ENCODE measurements at places on chromosomes 5 and 9.
A peak's percentile ranks its signal among the peaks of the same experiment; 100 is the strongest.

DNA sequence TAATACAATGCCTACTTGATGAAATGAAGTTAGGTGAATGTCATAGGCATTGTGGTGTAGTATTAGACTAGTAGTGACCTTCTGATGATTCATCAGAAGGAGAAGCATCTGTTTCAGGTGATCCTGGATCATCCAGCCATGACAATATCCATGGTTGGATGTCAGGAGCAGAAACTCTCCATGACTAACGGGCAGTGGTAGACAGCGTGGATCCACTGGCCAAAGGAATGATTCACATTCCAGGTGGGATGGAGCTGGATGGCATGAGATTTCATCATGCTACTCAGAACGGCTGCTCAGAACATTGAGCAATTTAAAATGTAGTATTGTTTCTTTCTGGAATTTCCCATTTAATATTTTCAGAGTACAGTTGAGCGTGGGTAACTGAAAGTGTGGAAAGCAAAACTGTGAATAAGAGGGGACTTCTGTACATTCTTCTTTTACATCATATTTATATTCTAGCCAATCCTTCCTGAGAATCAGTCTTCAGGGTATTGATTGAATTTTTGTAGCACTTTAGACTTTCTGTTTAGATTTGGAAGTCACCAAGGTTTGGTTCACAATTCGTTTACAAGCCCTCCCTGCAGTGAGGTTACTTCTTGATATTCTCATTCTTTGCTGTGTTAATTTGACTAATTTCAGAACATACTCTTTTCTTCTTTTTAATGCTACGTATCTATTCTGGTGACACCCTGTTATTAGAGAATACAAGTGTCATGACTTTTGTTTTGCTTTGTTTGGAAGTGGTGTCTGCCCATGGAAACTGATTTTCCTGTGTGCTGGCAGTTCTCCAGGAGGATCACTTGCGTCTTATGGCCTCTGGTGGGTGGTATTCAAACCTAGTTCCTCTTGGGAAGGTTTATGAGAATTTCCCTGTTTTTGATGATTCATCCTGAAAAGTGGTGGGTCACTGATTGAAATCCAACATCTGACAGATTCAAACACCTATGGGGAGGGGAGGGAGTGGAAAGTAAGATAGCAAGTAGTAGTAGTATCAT lies 12.2 kb upstream of the CLINT1 start:
- DNase-seq, result no peak

GRCh38 chr5:11026543-11026942 lies 265.5 kb upstream of the DAP start:
- no peak for DNase-seq

DNA sequence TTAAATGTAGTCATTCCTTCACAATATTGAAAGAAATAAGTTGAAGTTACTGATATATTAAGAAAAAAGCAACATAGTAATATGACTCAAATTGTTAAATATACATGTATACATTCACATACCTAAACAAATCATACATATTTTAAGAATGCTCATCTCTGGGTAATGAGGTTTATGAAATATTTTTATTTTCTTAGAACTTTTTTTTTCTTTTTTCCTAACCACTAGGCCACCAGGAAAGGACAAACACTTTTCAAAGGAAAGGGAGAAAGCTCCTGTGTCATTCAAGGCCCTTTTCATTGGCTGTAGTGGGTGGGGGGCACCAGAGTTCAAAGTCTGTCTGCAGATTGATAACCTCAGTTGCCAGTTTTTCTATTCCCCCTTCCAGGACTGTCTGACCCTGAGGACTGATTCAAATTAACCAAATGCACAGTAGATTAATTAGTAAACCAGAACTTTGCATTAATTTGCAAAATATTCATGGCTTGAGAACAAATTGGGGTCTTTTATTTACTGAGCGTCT lies 72.9 kb upstream of the NIPAL4 start:
- no peak for DNase-seq

DNA sequence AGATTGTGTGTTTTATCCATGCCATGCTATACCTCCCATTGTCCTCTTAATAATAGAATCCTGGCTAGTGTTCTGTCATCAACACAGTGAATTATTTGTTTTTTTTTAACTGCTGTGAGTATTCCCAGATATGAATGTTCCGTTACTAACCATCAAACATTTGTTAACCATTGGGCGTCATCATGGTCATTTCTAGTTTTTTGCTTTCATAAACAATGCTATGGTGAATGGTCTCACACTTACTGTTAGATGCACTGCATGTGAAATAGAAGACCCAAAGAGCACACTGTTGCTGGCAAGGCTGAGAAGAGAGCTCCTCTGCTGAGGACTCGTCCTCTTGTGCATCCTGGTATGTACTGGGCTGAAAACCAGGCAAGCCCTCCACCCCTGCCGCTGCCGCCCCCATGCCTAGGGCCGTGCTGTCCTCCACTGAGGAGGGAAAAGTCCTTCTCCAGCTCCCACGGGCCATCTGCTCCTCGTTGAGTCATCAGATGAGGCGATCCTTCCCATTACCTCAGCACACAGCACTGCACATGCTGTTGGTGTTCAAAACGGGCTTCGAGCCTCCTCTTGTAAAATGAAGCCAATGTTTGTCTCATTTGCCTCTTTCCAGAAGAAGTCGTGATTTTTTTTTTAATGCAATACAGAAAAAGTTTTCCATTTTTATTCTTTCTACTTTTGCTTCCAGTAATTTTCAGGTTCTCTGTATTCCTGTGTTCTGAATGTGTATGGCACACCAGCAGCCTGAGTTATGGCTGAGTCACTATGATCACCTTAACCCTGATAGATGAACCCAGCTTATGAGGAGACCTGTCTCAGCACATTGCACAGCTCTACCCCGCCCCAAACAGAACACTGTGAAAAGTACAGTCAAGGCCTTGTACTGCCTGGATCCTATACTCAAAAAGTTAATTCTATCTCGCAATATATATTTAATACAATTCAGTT lies 219.0 kb downstream of the AOPEP start:
- DNase-seq, result peak; percentile 91

GRCh38 chr5:173217626-173218397 lies 17.2 kb downstream of the NKX2-5 start:
- no peak for DNase-seq

GRCh38 chr5:178627259-178627598 lies 379 bp upstream of the CLK4 start:
- DNase-seq, result no peak

DNA sequence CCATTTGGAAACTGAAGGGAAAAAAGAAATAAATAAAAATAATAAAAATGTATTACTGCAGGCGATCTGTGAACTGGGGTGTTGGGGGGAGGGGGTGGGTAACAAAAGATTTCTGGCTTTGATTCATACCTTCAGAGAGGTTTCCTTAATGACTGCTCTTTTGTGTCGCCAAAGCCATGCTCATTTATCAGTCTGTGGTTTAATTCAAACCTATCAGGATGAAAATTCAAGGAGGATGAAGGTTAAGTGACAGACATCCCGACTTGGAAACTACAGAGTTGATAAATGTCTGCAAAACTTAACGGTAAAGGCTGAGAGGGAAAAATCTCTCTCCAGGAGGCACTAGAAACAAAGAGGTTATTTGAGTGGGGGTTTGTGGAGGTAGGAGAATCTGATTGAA lies 278.2 kb downstream of the PSAT1 start:
- DNase-seq, result no peak

DNA sequence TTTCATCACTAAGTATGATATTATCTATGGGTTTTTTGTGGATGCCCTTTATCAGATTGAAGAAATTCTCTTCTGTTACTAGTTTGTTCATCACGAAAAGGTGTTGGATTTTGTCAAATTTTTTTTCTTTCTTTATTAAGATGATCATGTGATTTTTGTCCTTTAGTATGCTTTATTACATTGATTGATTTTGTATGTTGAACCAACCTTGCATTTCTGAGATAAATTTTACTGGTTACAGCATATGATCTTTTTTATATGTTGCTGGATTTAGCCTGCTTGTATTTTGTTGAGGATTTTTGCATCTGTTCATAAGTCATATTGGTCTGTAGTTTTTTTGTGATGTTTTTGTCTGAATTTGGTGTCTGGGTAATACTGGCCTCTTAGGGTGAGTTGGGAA lies 42.8 kb downstream of the RAD23B start:
- DNase-seq, result no peak

DNA sequence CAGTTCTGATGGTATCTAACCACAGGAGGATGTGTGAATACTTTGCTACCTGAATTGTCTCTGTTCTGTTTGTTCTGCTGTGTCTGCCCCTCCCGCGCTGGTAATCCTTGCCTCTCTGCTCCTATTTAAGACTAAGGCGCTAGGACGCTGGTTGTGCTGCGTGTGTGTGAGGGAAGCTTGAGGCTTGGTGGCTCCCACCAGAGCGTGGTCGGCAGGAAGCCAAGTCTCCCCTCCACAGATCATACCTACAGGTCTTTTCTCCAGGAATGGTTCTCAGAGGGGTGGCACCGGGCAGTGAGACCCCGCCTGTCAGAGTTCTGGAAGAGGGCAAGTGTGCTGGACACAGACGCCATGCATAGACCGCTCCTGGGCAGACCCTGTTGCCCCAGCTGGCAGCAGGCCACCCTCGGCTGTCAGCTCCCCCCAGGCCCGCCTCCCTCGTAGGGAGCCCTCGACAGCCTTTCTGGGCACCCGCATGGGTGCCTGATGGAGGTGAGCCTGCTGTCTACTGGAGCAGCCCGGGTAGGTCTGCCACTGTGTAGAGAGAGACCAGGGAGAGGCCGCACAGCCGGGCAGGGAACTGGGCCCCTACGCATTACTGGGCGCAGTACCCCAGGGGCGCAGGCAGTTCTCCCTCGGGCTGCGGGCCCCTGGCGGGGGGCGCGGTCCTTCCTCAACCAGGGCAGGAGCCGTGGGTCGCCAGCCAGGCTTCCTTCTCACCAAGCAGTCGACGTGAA lies 53.4 kb upstream of the ROR2 start:
- no peak for DNase-seq

DNA sequence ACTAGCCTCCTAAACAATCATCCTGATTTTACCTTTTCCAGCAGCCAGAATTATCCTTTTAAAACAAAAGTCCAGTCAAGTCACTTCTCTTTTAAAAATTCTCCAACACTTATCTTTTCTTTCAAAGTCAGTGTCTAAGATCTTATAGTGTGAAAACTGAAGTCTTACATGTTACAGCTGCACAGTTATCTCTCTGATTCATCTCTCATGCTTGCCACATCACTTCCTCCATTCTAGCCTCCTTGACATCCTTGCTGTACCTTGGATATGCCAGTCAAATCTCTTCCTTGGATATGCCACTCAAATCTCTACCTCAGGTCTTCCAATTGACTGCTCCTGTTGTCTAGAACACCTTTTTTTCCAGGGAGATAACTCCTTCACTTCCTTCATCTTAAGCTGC lies 361.7 kb upstream of the FTMT start:
- no peak for DNase-seq

GRCh38 chr5:134462761-134463160 lies 51.1 kb upstream of the CDKN2AIPNL start:
- DNase-seq, result peak; percentile 33

- DNase-seq, result no peak
Measured at GRCh38 chr9:35789541-35789940, 1.9 kb upstream of the NPR2 start.

DNA sequence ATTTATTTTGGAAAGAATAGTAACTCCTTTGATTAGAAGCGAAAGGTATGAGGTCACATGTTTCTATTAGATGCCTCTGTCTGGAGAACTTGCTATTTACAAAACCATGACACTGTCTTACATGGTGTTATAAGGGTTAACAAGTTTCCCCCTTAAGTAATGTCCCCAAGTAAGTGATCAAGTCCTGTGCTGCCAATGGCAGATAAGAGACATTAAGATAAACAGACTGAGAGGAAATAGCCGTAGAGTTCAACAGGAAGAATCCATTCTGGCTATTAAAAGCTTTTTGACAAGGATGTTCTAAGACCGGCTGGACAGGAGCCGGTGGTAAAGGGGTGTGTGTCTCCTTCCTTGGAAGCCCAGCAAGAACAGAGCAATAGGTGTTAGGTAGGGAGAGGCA lies 257.5 kb downstream of the GADD45G start:
- DNase-seq, result no peak

- DNase-seq, result no peak
Measured at GRCh38 chr9:93818827-93819472, 136.2 kb downstream of the BARX1 start.

DNA sequence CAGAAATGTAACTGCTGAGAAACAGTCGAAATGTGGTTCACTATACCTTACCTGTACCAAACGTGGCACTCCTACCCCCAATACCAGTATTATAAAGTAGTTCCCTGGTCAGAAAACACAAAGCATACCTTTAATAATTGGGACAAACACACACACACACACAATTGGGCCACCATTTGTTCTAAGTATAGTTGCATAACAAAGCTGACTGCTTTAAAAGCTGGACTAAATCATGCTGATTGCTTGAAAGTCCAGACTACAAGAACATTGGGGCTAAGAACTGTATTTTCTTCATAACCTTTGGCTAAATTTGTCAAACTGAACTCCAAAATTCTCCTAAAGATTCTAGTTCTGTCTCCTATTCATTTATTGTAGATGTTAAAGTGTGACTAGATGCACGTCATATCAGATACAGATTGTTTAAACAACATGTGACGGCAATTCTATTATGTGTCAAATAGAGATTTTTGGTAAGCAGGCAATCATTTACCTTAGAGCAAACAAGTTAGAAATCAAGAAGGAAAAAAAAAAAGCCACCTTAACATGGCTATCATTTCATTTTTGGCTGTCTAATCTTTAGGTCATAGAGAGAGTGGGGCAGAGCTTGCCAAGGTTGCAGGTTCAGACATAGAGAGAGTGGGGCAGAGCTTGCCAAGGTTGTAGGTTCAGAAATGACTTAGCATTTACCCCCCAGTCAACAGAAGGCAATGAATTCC lies 265.1 kb downstream of the ARL15 start:
- DNase-seq, result no peak

DNA sequence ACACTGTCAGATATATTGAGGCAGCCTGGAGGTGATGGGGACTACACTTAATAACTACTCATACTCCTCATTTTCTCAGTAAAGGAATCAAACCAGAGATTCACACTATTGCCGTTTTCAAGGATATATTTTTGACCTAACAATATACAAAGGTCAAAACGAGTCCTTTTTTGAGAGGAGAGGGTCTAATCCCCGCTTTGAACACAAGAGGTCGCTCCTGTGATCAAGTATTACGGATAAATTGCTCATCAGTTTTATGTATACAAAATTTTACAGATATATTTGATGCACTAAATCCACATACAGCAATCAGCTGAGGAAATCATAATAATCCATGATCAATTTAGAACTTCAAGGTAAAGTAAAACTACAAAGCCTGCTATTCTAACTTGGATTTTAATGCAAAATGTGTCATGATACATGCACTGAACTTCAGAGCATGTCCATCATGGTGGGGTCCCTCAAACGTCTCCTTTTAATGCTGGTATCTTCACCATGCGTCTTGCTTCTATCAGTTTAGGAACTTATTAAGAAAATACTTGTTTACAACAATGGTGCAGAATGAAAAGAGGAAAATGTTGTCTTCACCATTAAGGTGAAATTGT lies 2.5 kb upstream of the ISL1 start:
- no peak for DNase-seq
